ENCODE measurements at places on chromosomes 2 and 18. TPM values are rescaled to one million over a fixed set of nuclear protein-coding genes. Genes with fewer than 3 reads are reported as not detected.

Gene COL6A3
- 7.2 TPM for total RNA-seq

Gene ZAP70
- 0.17 TPM for total RNA-seq

Gene PSTPIP2
- total RNA-seq = 33.2 TPM

Gene RNF125
- 5.6 TPM for total RNA-seq

Data from mammary epithelial cell (primary cell).